ENCODE measurements at places on chromosomes 2 and 18.

- no peak for DNase-seq
These were observed 182.0 kb upstream of the ZNF804A start for GRCh38 chr2:184416146-184416913.

DNA sequence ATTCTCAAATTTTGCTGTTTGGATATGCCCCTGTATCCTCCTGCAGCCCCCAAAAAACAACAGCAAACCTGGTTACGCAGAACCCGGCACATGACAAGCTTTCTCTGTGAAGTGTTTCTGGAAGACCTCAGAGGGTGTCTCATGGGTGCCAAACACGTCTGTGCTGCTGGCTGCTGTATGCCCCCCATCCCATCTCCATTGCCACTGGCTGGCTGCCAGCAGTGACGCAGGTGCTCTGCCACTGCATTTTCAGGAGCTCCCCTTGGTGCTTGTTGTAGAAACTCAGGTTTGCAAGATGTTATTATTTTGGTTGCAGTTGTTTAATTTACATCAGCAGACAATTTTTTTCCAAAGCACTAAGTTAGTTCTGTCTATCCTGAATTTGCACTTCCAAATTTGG, 166.4 kb upstream of the FANCL start:
- no peak for DNase-seq

DNA sequence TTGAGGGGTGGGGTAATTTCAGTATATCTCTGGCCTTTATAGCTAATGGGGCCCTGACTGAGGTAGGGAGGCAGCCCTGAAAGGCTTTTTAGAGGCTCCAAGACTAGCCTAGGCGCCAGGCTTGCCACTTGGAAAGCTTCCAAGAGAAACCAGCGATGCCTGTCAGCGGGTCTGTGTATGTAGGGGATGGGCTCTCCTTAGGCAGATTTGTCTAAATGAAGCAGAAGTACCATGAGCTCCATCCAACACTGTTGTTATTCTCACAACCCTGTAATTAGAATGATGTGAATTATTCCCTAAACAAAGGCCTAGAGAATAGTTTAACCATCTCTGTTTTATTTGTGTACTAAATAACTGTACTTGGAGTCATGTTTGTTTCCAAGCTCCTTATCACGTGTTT, 138.1 kb downstream of the B3GNT2 start:
- DNase-seq, result no peak

GRCh38 chr2:105845976-105846375, 101.3 kb downstream of the NCK2 start:
- no peak for DNase-seq

DNA sequence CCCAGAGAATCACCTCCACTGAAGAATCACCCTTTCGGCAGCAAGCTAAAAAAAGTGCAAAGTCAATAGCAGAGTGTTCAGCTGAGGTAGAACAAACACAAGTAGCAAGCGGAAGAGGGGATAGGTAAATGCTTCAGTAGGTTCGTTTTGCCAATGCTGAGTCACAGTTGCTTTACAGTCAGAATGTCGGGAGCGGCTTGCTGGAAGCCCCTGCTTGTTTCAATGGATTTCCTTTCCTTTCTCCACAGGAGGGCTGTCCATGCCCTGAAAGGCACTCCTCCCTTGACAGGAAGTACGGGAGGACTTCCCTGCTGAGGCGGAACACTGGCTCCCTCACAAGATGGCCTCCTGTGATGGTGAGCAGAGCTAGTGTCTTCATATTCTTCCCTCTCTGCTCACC, 146.2 kb upstream of the LYPD1 start:
- DNase-seq, result no peak

- DNase-seq, result no peak
These were observed 74.7 kb downstream of the MERTK start for GRCh38 chr2:111972955-111973565.

DNA sequence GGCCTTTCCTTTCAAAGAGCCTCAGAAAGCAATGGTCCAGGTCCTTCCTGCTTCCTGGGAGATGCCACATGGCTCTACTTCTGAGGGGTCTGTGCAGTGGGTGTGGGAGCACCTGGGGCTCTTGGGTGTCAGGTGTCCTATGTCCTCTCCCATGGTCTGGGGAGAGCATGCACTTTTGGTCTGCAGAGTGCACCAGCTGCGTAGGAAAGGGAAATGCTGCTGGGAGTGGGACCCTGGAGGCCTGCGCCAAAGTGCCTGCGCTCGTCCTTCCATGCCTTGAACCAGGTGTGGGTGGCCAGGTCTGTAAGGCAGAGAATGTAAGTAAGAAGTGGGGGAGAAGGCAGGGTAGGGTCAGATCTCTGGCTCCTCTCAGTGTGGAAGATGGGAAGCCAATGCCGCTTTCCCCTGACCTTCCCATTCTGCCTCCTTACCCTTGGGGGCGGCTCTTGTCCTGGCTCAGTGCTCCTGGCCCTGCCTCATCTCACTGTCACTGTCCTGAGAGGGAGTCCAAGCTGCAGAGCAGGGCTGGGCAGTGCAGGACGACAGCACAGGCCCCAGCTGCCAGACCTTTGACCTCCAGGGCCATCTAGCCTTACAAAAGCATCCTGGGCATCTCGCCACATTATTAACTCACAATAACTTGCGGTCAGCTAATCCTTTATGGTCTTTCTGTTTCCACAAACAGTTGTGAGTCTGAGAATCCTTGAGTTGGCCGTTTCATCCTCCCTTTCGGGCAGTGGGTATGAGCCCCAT, 6.6 kb upstream of the PROM2 start:
- DNase-seq, result no peak

DNA sequence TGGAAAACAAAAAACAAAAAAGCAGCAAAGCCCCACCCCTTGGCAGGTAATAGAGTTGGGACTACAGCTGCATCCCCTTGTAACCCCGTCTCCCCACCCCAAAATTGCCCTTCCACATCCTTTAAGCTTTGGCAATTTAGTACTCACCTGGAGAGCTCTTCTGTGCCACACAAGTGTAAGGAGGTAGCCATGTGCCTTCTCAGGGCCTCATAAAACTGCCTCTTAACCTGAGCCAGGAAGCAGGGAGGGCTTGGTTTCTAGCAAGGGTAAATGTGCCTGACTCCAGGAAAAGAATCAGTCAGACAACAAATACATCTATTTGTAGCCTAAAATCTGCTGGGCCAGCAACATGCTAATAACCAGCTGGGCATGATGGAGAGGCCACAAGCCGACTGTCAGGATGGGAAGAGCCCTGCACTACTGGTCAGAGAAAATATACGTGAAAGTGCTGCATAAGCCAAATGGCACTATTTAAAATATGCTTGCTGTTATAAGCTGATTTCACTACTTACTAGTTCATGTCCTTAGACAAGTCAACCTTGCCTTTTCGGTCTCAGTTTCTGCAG, 46.3 kb downstream of the NOP58 start:
- no peak for DNase-seq

GRCh38 chr2:73163483-73164367, 38.6 kb upstream of the NOTO start:
- peak; percentile 86 for DNase-seq

GRCh38 chr2:152093464-152093863, 5.4 kb downstream of the CACNB4 start:
- no peak for DNase-seq

DNA sequence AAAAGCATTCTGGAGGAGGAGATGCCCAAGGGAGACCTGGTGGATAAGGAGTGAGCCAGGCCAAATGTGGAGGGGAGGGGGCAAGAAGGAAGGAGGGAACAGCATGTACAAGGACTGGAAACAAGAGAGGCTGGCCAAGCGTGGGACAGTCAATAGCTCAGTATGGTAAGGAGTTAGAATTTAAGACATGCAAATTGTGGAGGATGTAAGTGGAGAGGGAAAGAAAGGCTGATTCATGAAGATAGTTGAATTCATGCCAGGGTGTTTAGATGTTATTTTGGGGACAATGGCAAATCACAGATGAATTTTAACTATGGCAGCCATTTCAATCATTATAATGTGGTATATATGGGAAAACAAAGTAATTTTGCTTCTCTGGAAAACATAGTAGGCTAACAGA, 462.3 kb downstream of the MEIS1 start:
- DNase-seq, result no peak

DNA sequence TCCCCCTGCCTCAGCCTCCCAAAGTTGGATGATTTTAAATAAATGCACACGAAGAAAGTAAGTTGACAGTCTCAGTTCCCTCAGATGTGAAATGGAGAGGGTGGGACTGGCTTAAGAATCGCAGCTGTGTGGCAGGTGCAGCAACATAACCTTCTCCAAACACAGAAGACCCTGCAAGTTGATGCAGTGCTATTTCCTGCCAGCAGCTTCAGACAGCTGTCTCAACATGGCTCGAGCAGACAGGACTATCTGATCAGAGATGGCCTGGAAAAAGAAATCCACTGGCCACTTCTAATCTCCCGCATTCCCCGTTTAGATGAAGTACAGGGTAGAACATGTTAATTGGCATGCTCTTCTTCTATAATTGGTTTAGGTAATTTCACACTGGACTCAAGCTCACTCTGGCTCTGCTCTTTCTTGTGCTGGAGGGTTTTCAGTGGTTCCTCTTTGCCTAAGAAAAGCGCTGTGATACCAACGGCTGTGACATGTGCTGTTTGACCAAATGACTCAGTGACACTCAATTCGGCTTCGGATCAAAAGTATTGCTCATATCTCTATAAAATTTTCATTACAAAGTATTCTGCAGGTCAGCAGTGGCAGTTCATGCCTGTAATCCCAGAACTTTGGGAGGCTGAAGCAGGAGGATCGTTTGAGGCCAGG, 40.2 kb downstream of the MYOM1 start:
- no peak for DNase-seq

- no peak for DNase-seq
These were observed 128.3 kb upstream of the SPATS2L start for GRCh38 chr2:200177971-200178911.

DNA sequence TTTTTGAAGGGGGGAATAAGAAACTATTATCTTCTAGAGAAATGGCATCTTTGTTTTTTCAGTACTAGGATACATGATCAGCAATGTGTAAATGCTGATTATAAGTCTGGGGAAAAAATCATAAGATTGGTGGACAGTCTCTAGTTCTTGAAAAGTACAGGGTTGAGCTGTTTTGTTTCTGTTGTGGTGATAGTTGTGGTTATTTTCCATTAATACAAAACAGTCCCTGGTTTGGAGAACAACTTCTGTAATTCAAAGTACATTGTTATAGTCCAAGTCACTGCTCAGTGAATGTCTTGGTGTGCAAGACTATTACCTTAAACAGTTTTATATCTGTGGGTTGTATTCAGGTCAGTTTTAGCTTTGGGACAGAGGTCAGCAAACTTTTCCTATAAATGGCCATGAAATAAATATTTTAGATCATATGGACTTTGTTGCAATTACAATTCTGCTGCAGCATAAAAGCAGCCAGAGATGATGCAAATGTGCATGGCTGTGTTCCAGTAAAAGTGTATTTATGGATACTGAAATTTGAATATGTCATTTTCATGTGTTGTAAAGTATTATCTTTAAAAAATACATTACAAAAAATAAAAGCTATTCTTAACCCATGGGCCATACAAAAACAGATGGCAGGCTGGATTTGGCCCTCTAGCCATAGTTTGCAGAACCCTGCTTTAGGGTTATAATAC, 111.0 kb downstream of the CERS6 start:
- DNase-seq, result no peak

GRCh38 chr2:190714958-190715357, 66.1 kb downstream of the NAB1 start:
- DNase-seq, result no peak

DNA sequence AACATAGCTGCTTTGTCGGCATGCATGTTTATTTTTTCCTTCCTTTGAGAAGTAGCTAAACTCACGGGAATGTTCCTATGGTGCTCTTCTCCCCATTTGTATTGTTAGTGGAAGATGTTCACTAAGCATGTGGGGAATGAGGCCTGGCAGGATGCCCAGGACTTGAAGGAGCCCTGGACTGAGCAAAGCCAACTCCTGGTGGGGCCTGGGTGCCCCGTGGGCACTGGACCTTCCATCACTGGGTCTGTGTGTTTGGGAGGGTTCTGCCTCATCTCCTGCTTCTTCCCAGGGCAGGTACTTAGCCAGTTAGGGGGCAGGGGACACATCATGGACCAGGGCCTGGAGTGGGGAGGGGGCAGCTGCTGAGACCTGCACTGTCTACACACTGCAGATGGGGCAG, 49.3 kb downstream of the ACAA2 start:
- DNase-seq, result no peak

GRCh38 chr2:206520450-206520849, 77.1 kb downstream of the ADAM23 start:
- no peak for DNase-seq

DNA sequence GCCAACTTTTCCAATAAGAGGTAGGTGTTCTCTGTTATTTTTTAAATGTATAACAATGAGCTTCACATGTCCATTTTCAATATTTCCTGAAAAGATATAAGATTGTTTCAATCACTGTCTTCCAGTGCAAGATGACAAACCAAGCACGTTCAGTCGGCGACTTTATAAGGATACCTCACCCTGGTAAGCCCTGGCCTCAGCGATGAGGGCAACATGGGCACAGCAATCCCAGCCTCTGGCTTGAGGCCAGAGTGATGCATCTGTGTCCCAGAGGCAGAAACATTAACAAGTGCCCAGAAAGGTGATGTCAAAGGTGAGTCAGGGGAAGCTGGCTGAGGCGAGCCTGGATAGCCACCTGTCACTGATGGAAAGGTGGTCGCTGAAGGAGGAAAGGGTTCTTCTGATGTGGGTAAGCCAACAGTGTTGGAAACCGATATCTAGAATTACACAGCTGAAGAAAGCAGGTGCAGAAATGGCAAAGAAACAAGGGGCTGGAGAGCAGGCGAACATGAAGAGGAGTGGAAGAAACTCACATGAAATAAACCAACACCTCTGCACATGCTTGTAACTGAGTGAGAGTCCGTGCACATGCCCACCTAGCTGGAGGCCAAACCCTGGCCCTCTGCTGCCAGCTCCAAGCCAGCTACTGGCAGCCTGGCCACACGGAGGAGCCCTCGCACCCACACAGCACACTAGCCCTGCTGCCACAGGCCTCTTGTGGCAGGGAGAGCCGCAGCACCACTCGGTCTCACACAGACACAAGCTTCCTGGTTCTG, 65.5 kb downstream of the FBXO15 start:
- DNase-seq, result peak; percentile 40

- no peak for DNase-seq
These were observed 183.3 kb upstream of the DOK6 start for GRCh38 chr18:69217196-69218000.

- no peak for DNase-seq
These were observed 2.6 kb upstream of the RNF149 start for GRCh38 chr2:101310834-101311695.

DNA sequence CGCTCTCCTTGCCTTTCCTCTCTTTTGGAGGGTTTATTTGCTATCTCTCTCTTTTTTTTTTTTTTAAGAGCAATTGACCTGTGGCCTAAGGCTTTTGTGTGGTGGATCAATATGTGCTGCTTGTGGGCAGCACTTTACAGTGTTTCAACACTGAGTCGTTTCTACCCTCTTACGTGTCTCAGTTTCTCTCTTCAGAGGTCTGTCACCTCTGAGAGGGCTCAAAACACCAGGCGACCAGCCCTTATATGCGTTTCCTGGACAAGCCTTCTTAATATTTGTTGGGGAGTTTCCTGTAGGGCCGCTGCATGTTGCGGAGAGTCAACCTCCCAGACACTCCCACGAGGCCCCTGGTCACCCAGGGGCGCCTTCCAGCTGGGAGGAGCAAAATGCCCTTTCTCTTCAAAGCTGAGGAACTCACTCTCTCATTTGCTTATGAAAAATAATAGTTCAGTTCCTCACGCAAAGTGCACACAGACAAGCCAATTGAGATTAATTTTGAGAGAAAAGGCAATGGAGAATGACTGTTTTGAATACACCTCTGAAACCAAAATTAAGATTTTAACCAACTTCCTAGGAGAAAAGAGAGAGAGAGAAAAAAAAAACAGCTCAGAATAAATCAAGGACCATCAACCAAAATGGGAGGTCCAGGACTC, 96.3 kb upstream of the B3GNT2 start:
- DNase-seq, result no peak

Data from Caco-2 (cell line).